Stimulated activated CD4-positive, alpha-beta T cell treated with anti-CD3 and anti-CD28 coated beads, Interleukin-4, amount 100 ng/mL, for 4 hours (primary cell): ENCODE measurements at places on chromosomes 4 and X.

- no peak for DNase-seq
Observed at GRCh38 chr4:101158134-101158482, 189.2 kb downstream of the PPP3CA start.

GRCh38 chrX:134761788-134762187 is 103.5 kb upstream of the PLAC1 start:
- no peak for DNase-seq

- DNase-seq, result no peak
Observed at GRCh38 chrX:150326541-150327247, 36.4 kb upstream of the MAMLD1 start.

DNA sequence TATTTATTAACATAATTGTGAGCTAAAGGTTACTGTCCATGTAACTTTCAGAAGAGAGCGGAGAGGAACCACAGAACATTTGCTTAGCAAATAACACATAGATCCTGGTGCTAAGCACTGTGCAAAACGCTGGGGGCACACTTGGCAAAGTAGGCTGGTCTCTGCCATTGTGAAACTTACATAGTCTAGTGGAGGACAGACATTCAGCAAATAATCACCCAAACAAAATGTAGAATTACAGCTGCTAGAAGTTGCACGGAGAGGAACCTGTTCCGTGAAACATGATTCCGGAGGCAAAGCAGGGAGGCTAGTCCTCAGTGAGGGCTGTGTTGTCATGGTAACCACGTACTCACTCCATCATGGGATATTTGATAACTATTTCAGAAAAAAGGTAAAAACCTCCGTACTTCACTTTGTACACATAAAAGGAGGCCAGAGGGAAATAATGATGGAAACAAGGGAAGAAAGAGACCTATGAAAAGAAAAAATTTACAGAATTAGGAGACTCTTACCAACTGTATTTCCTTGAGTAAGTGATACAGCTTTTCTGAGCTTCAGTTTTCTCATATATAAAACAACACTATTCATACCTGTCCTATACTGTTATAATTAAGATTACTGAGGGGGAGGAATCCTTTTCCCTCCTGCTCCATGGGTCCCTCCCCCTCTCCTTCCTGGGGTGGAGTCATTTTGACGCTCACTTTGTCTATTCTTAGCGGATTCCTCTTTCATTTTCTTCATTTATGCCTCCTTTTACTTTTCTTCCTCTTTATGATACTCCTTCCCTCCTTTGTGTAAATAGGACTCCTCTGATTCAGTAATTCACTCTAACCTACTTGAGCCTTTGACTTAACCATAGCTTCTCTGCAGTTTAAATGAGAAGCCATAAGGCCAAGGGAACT is 825 bp upstream of the RASGEF1B start:
- DNase-seq, result peak; percentile 52

DNA sequence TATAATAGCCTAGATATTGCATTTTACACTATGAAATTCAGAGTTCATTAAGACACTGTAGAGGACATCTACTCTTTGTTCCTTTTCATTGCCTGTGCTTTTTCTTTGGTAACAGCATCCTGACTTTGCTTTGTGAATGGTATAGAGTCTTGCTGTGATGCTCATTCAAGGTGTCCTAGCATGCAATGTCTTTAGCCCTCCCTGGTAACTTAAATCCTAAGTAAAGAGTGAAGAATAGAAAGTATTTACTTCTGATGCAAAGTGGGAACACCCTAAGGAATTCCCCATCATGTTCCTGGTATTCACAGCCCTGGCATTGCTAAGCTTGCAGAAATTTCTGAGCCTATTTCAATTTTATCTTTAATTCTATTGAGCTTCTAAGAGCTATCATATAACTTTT is 400.1 kb downstream of the FAT4 start:
- no peak for DNase-seq

- DNase-seq, result no peak
Observed at GRCh38 chrX:114462266-114462665, 121.6 kb upstream of the HTR2C start.

DNA sequence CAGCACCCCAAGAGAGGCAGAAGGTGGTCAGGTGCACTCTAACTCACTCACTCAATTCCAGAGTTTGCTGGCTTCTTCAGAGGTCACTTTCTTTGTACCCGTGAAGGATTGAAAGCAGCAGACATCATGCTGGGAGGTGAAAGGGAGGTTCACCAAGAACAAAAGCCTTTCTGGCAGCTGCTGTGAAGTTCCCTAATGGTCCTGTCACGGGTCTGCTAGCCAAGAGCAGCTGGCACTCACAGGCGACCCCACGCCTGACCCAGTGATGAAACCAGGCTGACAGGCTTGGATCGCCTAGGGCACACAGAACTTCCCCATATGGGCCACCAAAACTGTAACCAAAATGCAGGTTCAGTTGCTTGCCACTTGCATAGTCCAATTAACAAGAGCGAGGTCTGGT is 11.8 kb downstream of the NUDT11 start:
- DNase-seq, result no peak

DNA sequence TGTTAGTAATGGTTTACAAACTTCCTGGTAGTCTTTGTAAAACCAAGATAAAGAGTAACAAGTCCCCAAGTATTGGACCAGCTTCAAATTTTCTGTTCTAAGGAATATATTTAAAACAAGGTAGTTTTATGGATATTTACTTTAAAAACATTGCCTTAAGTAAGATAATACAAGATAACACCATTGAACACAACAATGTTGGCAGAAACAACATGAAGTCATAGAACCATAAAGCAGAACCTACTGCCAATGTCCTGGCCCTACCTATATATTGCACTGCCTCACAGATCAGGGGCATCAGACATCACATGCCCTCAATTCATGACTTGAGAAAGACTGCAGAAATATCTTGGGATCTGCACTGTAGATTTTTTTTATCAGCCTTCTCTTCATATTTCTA is 1176.2 kb downstream of the PCDH7 start:
- no peak for DNase-seq

DNA sequence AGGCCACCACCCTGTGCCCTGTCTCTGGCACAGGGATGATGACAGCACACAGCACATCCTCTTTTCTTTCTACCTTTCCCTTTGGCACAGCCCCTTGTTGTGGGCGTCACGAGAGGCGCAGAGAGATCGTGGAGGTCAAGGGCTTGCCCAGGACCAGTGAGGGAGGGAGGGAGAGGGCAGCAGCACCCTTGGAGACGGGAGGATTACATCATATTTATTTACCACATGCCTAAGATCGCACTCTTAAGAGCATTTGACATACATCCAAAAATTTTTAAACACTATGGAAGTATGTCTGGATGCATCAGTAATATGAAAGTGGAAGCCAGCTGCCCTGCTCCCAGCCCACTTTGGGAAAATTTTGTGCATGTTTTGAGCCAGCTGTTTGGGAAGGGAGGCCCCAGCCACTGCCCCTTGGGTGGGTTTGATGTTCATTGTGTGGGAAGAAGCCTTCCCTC is 12.7 kb downstream of the WFS1 start:
- DNase-seq, result no peak

- peak; percentile 21 for DNase-seq
Observed at GRCh38 chrX:133776072-133776471, 209.3 kb downstream of the GPC3 start.

DNA sequence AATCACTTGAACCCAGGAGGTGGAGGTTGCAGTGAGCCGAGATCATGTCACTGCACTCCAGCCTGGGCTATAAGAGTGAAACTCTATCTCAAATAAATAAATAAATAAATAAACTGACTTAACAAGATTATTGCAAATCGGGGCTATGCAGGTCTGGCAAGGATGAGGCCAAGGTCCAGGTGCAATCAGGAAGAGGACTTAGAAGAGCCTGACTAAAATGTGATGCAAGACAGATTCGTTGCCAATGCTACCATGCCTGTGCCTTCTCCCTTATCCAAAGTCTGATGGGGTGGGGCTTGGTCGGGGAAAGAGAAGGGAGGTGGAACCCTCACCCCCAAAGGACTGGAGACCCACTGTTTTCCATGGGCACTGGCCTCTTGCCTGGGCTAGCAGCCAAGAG is 14.7 kb downstream of the ZCCHC13 start:
- no peak for DNase-seq

GRCh38 chr4:3334316-3334715 is 41.5 kb downstream of the RGS12 start:
- DNase-seq, result no peak
